ENCODE measurements at places on chromosomes 2 and 18.

DNA sequence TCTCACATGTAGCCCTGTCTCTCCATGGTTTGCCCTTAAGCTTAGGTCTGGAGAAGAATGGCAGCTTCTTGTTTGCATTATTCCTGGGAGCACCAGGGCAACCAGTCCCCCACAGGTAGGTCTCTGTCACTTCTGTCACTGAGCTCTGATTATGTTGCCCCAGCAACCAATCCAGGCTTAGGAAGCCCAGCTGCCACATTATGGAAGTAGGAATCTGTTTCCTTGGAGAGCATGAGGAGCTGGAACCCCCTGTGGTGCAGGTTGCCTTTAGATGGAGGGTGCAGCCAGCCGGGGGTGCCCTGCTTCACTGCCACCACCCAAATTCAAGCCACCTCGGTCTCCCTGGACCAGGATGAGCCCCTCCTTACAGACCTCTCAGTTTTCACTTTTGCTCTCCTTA is 4.8 kb downstream of the RESP18 start:
- peak; percentile 85 for DNase-seq

GRCh38 chr2:222862106-222862908 is 1.5 kb downstream of the ACSL3 start:
- no peak for DNase-seq

DNA sequence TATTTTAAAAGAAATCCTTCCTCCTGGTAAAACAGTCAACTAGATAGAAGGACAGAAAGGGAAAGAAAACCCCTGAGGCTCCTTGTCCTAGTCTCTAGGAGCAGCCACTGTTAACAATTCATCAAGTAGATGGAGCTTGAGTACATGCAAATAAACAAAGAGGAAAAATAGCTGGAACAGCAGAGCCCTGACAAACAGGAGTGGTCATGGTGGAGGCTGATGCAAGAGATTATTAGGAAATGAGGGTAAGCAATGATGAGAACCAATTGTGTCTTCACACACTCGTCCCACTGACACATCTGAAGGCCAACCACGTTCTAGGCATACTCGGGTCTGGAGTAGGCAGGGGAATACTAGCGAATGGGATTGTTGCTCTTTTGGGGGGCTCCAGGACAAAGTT is 9.2 kb downstream of the DLGAP1 start:
- no peak for DNase-seq

DNA sequence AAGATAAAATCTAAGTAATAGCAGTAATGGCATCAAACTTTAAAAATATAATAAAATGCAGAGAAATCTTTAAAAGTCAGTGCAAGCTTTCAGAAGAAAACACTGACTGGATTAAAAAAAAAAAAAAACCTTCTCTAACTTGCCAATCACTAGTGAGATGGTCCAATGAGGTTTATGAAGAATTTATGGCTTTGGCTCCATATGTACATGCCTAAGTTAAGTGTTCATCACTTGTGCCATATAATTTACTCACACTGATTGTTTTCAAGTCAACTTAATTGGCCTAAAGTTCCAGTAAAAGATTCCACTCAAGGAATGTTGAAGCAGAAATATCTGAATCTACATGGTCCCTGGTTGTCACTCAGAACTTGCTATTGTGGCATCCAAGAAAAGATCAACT is 40.7 kb upstream of the RAB27B start:
- no peak for DNase-seq

GRCh38 chr18:21110713-21111345 is 784 bp downstream of the ROCK1 start:
- peak; percentile 44 for DNase-seq

DNA sequence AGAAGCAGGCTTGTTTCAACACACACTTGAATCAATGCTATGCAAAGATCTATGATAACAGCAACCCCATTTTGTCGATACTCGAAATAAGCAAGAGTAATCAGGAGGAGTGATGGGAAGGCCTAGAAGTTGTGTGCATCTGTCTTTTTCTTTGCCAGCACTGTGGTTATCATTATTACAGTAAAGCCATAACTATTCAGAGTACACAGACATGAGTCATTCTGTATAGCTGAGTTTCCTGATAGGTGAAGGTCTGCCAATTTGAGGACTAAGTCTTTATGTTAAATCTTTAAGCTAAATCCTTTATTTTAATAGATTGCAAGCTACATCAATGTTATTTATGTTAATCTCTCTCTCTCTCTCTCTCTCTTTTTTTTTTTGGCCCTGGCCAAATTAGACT is 1344.4 kb upstream of the CELF4 start:
- DNase-seq: no peak

- DNase-seq: no peak
Observed at GRCh38 chr18:31562726-31563125, 29.0 kb upstream of the TTR start.

GRCh38 chr18:14285053-14285452 is 152.8 kb upstream of the ZNF519 start:
- DNase-seq: no peak

DNA sequence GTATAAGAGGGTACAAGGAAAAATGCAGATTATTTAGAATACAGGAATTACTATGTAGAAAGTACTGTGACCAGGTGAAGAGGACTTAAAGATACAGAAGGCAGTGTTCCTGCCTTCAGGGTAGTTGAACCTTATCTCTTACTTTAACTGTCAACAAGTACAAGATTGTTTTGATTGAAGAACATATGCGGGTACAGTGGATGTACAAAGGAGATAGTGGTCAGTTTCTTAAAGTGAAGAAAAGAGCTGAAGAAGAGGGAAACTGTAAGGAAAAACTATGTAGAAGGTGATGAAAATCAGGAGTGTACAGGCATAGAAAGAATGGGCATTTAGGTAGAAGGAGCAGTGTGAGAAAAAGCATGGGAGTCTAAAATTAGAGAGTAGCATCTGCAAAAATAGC is 2.2 kb downstream of the RALBP1 start:
- DNase-seq: no peak

- DNase-seq: no peak
Observed at GRCh38 chr2:107607054-107607453, 219.6 kb upstream of the RGPD4 start.

DNA sequence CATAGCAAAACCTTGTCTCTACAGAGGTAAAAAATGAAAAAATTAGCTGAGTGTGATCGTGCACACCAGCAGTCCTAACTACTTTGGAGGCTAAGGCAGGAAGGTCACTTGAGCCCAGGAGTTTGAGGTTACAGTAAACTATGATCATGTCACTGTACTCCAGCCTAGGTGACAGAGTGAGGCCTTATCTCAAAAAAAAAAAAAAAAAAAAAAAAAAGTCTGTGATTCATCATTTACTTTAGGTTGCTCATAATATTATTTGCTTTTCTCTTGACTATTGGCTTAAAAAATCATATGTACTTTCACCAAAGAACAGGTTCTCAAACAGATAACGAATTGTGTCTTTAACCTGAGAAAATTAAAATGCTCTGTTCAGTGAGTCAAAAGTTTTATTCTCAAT is 129.1 kb downstream of the MYO3B start:
- DNase-seq: no peak

DNA sequence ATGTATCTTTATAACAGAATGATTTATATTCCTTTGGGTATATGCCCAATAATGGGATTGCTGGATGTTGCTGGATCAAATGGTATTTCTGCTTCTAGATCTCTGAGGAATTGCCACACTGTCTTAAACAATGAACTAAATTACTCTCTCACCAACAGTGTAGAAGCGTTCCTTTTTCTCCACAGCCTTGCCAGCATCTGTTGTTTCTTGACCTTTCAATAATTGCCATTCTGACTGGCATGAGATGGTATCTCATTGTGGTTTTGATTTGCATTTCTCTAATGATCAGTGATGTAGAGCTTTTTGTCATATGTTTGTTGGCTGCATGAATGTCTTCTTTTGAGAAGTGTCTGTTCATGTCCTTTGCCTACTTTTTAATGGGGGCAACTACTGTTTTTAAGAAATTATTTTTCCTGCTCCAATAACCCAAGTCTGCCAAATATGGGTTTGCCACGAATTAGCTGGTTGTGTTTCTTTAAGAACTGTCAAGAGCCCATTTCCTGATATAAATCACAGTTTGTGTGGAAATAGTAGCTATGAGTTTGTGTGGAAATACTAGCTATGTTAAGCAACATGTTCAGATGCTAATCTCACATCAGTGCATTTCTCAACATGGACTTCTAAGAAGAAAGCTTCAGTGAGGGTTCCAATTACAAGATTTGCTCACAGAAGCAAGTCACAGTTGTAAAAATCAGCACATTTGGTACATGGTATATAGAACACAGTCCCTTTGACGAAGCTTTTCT is 259.4 kb downstream of the ANAPC1 start:
- DNase-seq: no peak

GRCh38 chr2:38898256-38898655 is 8.6 kb downstream of the ARHGEF33 start:
- no peak for DNase-seq

DNA sequence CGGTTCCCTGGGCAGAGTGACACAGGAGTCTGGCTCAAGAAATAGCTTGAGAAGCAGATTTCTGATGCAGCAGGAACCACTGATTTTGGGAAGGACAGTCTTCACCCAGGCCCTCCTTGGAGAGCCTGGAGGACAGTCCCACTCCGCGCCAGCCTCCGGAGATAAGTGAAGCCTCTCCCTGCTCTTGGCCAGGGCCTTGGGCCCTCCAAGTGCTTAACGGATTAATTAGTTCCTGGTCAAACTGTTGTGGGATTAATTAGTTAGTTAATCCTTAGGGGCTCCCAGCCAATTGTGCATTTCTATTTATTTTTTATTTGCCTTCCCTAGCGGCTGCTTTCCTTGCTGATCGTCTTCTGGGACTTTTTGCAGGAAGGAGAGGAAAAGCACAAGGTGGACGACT is 19.6 kb downstream of the CPLX4 start:
- peak; percentile 20 for DNase-seq
